ENCODE measurements at places on chromosomes 16 and 17.
A peak's percentile ranks its signal among the peaks of the same experiment; 100 is the strongest.

DNA sequence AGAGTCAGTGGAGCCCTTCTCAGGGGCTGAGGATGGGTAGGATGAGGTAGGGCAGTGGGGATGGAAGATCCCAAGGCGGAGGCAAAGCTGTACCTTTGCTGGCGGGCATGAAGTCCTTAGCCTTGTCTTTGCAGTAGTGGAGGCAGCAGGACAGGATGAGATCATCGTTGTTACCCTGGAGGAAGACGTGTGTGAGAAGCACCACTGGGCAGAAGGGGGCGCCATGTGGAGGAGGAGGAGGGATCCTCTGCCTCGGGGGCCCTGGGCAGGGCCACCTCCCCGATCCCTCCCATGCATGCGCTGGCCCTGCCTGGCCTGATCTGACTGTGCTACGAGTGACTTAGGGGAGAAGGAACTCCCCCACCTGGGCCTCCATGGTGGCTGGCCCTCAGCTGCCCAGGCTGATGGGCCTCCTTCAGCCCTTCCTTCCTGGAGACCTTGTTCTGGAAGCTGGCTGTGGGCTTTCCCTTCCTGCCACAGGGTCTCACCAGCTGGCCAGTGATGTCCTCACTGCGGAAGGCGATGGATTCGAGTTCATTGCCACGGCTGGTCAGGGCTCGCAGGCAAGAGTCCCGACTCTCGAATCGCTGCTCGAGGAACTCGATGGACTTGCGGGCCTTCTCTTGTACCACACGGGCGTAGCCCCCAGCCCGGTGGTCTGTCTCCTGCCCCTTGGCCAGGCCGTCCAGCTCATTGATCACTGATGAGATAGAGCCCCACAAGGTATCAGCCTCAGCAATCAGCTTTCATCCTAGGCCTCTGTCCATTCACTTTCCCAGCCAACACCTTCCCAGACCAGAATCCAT lies 10.3 kb downstream of the HIC1 start:
- no peak for DNase-seq

GRCh38 chr17:228951-229708 lies 47.7 kb upstream of the DOC2B start:
- no peak for DNase-seq

GRCh38 chr17:4492721-4493561 lies 5.7 kb upstream of the SPNS2 start:
- peak; percentile 36 for DNase-seq

- DNase-seq: no peak
Measured at GRCh38 chr16:79870016-79870886, 269.7 kb upstream of the MAF start.

GRCh38 chr17:82649501-82650261 lies 1.4 kb upstream of the WDR45B start:
- no peak for DNase-seq

GRCh38 chr17:67868176-67868575 lies 42.9 kb downstream of the BPTF start:
- DNase-seq: no peak

GRCh38 chr17:80061421-80061820 lies 25.0 kb downstream of the CCDC40 start:
- DNase-seq: no peak

DNA sequence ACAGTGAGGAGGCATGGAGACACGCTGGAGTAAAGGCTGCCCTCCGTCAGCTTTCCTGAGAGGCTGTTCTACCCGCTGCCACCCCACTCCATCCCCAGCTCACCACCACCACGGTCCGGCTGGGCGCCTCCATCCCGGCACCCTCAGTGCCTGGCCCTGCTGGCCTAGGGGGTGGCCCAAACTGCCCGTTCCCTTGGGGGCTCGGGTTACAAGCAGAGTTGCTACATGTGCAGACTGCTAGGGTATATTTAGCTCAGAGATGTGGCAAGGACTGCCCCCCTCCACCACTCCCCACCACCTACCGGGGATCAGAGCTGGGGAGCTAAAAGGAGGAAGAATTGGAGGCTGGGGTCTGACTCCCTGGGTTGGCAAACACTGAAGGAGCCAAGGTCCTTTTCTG lies 4.1 kb downstream of the CACNB1 start:
- no peak for DNase-seq

DNA sequence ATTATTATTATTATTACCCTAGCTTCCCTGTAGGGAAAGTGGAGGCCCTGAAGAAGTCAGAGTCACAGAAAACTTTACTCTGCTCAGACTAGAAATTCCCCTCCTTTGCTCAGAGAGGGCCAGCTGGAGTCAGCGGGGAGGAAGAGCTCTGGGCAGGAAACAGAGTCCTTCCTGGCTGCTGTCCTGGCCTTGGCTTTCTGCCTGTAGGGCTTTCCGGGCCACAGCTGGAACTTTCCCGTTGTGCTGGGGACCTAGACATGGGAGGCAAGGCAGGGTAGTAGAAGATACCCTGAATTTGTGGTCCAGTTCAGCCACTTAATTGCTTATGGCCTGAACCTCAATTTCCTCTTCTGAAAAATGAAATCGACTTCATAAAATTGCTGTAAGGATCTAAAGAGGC lies 14.0 kb upstream of the CCL2 start:
- no peak for DNase-seq

DNA sequence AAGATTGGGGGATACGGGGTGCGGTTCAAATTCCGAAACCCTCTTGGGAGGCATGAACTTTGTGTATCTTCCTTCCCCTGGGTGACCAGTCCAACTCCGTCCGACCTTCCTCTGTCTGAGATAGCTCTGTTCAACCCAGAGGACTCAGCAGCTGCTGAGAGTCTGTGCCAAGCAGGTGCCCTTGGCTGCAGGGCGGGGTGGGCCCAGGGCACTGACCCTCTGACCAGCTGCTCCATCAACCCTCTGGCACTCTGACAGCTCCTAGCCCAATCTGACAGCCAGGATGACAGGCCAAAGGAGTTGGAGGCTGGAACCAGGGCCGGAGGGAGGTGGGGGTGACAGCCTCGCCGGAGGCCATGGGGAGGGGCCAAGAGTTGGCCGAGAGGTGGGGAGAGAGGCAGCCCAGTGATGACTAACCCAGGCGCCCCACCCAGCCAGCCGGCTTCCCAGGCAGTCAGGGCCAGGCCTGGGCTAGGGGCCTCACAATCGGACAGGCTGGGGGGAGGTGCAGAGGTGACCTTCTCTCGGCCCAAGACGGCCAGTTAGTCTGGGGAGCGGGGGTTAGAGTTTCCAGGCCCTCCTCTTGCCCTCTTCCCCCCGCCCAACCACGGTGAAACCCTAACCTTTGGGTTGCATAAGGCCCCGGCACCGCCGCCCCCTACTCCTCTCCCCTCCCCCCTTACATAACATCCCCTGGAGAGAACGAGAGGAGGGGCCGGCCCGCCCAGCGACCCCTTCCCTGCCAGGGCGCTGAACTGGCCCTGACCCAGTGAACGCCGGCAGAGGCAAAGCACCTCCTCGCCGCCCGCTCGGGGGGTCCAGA lies 5.0 kb upstream of the TLCD2 start:
- DNase-seq: peak; percentile 46

- DNase-seq: no peak
Measured at GRCh38 chr17:76250141-76250540, 9.8 kb upstream of the RNF157 start.

GRCh38 chr17:17944242-17944641 lies 28.0 kb downstream of the TOM1L2 start:
- DNase-seq: no peak
